Activated CD8-positive, alpha-beta memory T cell treated with anti-CD3 and anti-CD28 coated beads for 4 hours (primary cell): ENCODE measurements at places on chromosomes 2 and 18.

GRCh38 chr2:213415093-213415492 lies 130.8 kb downstream of the SPAG16 start:
- no peak for DNase-seq

- DNase-seq = peak; percentile 60
Measured at GRCh38 chr2:172437419-172438341, 10.3 kb downstream of the ITGA6 start.

DNA sequence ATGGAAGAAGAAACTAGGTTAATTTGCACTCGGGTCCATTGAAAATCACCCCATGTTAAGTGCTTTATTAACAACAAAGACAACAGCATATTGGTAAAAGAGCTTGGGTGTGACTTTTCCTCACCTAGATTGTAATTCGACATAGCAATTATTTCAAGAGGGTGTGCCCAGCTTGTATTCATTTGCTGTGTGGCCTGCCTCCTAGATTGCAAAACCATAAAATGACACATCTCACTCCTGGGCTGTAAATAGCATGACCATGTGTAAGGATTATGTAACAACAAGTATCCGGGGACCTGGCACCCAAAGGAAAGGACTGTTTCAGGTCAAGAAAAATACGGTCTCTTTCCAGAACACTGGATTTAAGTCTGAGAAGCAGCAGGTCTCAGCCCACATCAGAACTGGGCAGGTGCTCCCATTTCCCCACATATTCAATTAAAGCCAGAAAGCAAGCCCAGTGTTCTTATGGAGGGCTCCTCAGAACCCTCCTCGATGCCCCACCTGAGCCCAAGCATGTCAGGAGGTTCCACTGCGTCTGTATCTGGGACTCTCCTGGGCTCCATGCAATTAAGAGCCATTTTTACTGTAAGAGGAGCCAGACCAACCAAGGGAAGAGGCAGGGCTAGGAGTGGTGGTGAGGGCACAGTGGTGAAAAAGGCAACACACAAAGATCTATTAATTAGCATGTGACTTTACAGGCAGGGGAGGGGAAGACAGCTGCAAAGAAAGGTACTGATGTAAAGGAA lies 39.2 kb downstream of the MREG start:
- no peak for DNase-seq

- no peak for DNase-seq
Measured at GRCh38 chr2:149652526-149652925, 65.0 kb upstream of the MMADHC start.

DNA sequence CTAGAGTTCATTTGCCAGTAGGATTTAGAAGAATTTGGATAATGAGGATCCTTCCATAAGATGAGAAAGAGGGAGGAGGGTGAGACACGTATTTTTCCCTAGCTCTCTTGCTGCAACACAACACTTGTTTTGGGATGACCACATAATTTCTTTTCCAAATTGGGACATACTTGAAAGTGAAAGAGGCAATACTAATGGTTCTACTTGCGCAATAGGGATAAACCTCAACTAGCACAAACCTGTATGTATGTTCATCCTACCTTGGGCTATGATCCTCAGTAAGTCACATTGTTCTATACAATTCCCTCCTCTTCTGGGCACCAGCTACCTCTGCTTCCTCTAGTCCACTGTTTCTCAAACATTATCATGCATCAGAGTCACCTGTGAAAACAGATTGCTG lies 1208.8 kb upstream of the LRRTM1 start:
- no peak for DNase-seq

GRCh38 chr2:215627771-215628170 lies 191.9 kb upstream of the FN1 start:
- DNase-seq = no peak

GRCh38 chr2:140526575-140526974 lies 1604.2 kb downstream of the LRP1B start:
- DNase-seq = no peak

GRCh38 chr2:203533676-203534591 lies 1.2 kb downstream of the RAPH1 start:
- DNase-seq = no peak

DNA sequence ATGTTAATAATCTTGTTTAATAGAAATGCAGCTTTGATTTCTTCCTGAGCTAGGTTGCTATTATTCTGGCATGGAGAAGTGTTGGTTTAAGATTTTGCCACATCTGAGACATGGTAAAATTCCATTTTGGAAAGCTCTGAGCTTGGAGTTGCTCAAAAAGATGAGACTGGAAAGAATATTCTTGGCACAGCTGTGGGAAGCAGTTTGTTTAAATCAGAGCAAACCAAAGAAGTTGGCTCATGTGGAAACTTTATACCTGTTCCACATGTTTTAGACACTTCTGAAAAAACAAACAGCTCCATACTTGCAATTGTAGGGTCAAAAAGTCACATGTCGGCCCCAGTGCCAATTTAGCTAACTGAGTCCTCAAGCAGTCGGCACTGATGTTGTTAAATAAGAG lies 116.6 kb downstream of the SLC4A3 start:
- no peak for DNase-seq

DNA sequence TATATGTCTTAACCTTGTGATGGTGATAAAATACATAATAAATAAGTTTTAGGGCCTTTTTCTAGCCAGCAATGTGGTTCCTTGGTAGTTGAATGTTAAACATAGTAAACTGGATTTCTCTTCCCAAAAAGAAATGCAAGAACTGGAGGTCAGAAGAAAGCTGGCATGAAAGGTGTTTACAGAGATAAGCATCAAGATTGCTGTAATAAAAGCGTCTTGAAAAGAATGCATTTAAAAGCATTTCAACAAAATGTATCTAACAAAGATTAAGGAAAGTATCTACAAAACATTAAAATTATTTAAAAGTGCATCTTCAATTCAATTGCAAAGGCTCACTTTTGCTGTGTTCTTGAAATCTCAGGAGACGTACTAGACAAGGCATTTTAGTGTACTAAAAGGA lies 419.0 kb downstream of the ERBB4 start:
- no peak for DNase-seq

DNA sequence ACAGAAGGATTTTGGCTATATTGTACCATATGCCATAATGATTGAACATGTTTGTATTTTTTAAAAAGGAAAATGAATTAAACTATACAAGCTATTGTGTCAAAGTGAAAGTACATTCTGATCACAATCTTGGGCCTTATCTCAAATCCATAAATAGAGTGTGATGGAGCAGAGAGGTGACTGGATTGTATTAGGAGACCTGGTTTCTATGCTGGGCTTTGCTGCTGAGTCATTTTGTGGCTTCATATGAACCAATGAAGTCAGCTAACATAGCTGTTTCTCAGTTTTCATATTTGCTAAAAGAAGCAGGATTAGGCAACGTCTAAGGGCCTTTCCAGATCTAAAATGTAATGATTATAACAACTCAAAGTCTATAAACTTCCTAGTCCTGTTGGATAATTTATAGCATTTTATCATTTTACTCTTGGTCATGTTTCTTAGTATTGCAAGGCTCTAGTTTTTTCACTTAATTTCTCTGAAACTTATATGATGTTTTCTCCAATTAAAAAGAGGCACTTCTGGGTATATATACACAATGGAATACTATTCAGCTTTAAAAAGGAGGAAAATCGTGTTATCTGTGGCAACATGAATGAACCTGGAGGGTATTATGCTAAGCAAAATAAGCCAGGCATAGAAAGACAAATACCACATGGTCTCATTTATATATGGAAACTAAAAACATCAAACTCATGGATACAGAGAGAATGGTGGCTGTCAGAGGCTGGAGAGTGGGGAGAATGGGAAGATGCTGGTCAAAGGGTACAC lies 112.3 kb downstream of the MEP1B start:
- no peak for DNase-seq

GRCh38 chr18:62877411-62878221 lies 162.3 kb downstream of the PHLPP1 start:
- no peak for DNase-seq
